ENCODE measurements at places on chromosomes 4 and X.

- DNase-seq: no peak
These were observed 144.5 kb downstream of the NPNT start for GRCh38 chr4:106039796-106040195.

- DNase-seq: peak; percentile 15
These were observed 220.1 kb downstream of the DLG3 start for GRCh38 chrX:70664726-70665125.

GRCh38 chr4:89312066-89312465 lies 4.5 kb upstream of the GPRIN3 start:
- no peak for DNase-seq

GRCh38 chrX:65866146-65866545 lies 173.7 kb downstream of the VSIG4 start:
- DNase-seq: no peak

DNA sequence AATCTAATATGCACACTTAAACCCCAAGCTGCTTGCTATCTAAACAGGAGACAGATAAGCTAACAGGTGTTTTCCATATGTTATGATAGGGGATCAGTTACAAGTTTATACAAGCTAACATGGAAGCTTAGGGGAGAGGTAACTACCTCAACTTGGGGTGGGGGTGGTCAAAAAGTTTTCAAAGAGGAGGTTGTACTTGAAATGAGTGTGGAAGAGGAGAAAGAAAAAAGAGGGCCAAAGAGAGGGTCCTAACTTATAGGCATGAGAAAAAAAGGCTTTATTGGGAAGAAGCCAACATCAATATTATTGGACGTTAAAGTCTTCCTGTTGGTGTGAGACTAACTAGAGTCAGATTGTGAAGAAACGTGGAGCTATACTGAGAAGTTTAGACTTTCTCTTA lies 205.9 kb downstream of the NDST4 start:
- DNase-seq: no peak

DNA sequence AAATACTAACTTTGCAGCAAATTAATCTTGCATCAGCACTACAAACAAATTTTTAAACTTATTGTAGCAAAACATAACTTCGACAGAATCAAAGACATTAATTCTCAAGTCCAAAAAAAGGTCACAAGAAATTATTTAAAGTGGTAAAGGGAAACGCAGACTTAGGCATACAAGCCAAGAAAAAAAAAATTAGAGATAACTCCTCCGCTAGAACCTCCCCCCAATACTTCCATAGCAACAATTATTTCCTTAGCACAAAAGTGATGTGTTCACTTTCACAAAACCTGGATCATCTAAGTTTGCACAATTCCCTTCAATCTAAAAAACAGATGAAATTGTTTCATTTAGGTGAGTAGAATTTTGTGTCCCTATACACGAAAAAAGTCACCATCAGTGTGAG lies 1.1 kb downstream of the LRBA start:
- DNase-seq: no peak

DNA sequence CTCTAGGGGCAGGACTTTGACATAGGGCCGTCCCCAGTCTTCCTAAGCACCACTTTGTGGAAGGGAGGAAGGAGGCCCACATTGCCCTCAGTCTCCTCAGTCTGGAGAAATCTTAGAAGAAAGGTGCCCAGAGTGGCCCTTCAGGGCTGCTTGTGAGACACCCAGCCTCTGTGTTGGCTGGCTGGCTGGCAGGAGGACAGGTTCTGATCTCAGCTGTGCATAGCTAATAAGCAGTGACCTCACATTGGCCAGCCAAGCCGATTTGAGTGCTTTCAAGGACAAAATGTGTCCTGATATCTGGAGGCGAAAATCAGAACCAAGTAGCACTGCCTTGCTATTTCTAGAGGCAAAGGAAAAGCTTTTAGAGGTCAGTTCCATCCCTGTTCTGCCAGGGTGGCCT lies 211.5 kb downstream of the BCOR start:
- no peak for DNase-seq

DNA sequence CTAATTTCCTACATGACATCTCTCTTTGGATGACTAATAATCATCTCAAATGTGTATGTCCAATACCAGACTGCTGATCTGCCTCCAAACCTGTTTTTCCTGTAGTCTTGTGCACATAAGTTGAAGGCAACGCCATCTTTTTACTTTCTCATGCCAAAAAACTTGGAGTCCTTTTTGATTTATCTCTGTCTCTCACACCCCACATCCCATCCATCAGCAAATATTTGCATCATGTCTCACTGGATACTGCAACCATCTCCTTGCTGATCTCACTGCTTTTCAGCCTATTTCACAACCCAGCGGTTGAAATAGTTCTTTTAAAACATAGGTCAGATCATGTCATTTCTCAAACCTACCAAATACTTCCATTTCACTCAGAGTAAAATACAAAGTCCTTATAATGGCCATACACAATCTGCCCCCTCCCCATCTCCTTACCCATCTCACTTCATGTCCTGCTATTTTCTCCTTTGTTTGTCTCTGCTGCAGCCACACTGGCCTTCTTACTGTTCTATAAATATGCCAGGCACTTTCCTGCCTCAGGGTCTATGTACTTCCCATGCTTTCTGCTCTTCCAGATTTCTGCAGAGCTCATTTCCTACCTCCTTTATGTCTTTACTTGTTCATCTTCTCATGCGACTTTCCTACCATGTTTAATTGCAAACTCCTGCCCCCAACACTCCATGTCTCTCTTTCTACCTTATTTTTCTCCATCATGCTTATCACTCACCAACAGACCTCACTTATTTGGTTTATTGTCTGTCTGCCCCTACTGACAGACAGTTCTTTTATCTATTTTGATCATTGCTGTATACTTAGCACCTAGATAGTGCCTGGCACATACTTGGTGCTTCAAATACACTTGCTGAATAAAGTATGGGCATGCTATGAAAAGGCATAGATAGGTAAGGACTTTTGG lies 98.8 kb downstream of the ANXA3 start:
- no peak for DNase-seq

DNA sequence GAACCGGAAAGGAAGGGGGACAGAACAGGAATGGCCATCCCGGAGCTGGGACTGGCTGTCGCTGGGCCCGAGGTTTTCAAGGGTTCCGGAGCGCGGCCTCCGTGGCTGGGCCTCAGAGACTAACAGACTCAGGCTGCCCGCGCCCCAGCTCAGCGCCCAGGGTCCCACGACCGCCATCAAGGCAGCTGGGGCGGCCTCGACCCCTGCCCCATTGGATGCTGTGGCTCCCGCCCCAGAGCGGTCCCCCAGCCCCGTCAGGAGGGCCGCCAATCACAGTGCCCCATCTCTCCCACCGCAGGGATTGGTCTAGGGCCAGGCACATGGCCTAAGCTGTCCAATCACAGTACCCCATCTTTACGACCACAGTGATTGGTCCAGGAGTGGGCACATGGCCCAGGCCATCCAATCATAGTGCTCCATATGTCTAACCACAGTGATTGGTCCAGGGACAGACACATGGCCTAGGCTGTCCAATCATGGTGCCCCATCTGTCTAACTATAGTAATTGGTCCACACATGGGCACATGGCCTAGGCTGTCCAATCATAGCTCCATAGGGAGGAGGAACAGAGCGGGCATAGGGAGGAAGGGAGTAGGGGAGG lies 105.3 kb upstream of the NKX1-1 start:
- DNase-seq: no peak

DNA sequence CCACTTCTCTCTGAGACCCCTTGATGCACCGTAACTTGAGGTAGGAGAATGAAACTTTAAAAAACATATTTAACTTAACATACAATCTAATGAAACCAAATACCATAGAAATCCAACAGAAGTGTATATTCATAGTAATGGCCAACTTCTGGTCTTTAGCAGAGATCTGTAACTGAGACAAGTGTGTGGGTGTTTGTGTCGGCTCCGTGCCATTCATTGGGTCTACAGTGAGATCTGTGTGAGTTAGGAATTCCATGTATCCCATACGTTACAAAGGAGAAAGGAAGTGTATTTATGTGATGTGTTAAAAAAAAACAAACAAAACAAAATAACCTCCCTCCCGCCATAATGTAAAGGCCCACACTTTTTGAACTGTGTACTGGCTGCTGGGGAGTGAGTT lies 348.0 kb upstream of the NR3C2 start:
- no peak for DNase-seq

DNA sequence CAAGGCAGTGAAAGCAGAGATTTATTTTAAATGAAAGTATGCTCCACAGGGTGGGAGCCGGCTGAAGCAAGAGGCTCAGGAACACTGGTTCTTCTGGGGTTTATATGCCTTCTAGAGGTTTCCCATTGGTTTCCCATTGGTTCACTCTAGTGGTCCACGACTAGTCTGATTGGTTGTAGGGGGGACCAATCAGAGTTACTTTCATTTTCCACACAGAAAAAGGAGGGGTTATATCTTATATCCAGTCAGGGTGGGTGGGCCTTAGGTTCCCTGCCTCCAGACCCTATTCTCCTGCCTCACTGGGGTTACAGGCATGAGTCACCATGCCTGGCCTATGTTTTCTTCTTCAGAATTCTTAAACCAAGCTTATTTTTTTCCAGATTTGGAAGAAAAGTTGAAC lies 101.6 kb downstream of the KLHL8 start:
- DNase-seq: no peak

DNA sequence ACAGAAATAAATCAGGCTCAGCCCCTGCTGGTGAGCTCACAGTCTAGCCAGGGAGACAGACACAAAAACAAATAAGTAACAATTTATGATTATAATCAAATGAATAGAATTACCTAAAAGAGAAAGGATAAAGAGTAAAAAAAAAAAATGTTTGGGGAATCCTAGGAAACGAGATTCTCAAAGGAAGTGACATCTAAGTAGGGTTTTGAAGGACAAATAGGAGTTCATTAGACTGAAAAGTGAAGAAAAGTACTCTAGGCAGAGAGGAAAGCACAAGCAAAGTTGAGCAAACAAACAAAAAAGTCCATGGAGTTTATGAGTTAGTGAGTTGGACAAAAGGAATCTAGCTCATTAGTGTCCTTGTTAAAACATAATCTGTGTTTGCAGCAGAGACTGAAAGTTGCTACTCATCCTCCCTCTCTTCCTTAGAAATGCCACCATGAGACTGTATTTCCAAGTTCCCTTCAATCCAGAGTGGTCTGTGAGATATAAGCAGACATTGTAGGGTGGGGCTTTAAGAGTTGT lies 145.6 kb downstream of the SPATA18 start:
- no peak for DNase-seq

DNA sequence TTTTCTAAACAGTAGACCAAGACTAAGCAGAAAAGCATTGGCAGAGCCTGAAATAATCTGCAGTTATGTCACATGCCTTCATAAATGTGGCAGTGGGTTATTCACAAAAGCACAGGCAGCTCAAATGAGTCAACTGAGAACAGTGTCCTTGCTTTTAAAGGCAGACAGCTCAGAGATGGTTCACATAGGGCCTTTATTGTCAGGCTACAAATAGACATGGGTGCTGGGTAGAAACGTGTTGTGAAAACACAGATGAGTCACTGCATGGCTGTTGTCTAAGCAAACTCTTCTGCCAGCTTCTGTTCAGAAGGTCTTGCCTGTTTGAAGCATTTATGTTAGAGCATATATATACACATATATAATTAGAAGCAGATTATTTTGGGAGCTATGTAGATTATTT lies 118.0 kb downstream of the SLC4A4 start:
- peak; percentile 20 for DNase-seq

DNA sequence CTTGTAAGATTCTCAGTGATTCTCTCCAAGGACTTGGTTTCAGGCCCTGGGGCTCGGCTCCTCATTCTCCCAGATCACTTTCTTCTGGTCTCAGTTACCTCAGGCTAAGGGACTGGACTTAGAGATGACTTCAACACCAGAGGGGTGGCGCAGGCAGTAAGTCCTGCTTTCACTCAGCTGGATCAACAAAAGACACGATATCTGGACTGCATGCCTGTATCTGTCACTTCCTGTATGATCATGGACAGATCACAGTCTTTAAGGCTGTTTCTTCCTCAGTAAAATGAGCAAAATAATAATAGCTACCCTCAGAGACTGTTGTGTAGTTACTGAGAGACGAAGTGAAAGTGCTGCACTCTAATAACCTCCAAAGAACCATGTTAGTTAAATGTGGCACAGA lies 19.5 kb upstream of the CXCR3 start:
- no peak for DNase-seq

DNA sequence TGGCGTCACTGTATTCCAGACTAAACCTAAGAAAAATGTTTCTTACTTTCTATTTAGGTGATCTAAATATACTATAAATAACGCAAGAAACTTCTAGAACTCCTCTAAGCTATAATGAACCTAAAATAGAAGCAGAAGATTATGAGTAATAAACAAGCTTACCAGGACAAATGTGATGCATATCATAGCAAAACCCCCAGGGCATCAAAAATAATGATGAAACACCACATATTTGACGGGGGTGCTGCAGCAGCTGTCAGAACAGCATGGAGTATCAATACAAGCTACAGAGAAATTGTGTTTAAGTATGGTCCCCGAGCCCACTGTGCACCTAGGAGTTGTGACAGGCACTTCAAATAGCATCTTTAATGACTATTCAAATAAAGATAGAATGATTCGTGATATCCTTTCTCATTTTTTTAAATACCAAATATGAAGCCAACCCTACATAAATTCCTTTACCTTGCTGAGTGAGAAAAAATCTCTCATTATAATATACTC lies 337.3 kb downstream of the CENPC start:
- no peak for DNase-seq

DNA sequence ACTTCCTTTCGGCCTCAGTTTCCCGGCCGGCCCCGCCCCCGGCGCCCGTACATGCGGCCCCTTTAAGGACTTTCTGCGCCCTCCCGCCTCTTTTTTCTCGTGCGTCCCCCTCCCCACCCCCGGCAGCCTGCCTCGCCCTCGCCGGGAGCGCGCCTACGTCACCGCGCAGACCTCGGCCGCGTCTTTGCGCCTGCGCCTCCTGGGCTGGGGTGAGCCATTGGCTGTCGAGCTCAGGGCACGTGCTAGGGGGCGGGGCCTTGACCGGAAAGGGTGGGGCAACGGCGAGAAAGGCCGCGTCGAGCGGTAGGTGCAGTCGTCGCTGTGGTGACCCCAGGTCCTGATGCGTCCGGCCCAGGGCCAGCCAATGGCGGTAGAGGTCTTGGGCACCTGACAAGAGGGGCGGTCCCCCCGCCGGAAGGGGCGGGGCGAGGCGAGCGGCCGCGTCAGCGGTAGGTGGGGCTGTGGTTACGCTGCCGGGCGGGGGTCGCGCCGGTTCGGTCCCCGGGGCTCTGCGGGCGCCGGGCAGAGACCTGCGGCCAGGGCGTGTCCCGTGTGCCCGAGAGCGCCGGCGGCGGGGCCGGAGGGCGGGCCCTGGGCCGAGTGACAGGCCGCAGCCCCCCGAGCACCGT lies at the start of gene UVSSA:
UVSSA (plus strand) TSS at position 428 of the 629 bp plus-strand sequence. CDS start 884 bp downstream, outside the sequence.
- DNase-seq: peak; percentile 93
